Left ventricle myocardium inferior (tissue), 1 donor: ENCODE measurements at places on chromosomes 4 and X. TPM values are rescaled to one million over a fixed set of nuclear protein-coding genes. Genes with fewer than 3 reads are reported as not detected.

CT45A6 gene
- not detected for total RNA-seq

GRCh38 chrX:124736553-124737270, 390.3 kb downstream of the SH2D1A start:
- no peaks in the 10 kb centered on the region for H3K27me3 ChIP-seq
- no peak overlapping the region for H3K4me3 ChIP-seq
- DNase-seq, result no peak
- no peaks in the 10 kb centered on the region for H3K36me3 ChIP-seq

- H3K36me3 ChIP-seq, result no peaks in the 10 kb centered on the region
- no peak overlapping the region for H3K4me3 ChIP-seq
- H3K4me1 ChIP-seq, result peaks cover 13% of the 10 kb centered on the region
- DNase-seq, result no peak
Measured at GRCh38 chrX:38214551-38215531, 5.8 kb downstream of the SRPX start.

DNA sequence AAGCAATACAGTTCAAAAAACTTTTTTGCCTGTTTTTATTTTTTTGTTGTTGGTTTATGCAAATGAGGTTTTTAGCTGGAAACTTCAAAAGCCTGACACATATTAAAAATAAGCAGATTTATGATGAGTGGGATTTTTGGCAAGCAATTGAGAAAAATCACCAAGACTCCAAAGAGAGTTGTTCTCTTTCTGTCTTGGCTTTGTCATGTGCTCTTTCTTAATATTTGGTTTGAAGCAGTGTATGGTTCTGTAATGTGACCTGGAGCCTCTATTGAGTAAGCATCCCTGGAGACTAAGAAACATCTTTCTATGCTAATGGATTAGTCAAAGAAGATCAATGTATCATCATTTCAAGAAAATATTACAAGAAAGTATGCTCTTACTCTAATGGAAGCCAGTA, 11.7 kb downstream of the TRIM2 start:
- no peak overlapping the region for H3K4me3 ChIP-seq
- H3K27ac ChIP-seq, result no peak overlapping the region
- no peak for DNase-seq
- H3K27me3 ChIP-seq, result no peaks in the 10 kb centered on the region
- H3K36me3 ChIP-seq, result no peaks in the 10 kb centered on the region

- H3K4me1 ChIP-seq, result peaks cover 89% of the 10 kb centered on the region
- H3K27me3 ChIP-seq, result no peaks in the 10 kb centered on the region
- no peak overlapping the region for H3K4me3 ChIP-seq
- H3K27ac ChIP-seq, result no peak overlapping the region
- no peak for DNase-seq
- peaks cover 14% of the 10 kb centered on the region for H3K36me3 ChIP-seq
Measured at GRCh38 chrX:24169211-24169610, 19.7 kb downstream of the ZFX start.

GRCh38 chrX:38699121-38699520, 102.1 kb upstream of the MID1IP1 start:
- H3K4me3 ChIP-seq, result no peak overlapping the region
- no peaks in the 10 kb centered on the region for H3K4me1 ChIP-seq
- H3K36me3 ChIP-seq, result no peaks in the 10 kb centered on the region
- H3K27me3 ChIP-seq, result no peaks in the 10 kb centered on the region
- no peak overlapping the region for H3K27ac ChIP-seq

GRCh38 chrX:155951237-155951789, 46.2 kb upstream of the IL9R start:
- no peaks in the 10 kb centered on the region for H3K36me3 ChIP-seq
- no peaks in the 10 kb centered on the region for H3K4me1 ChIP-seq
- H3K27ac ChIP-seq, result no peak overlapping the region
- no peak for DNase-seq
- no peaks in the 10 kb centered on the region for H3K27me3 ChIP-seq
- H3K4me3 ChIP-seq, result no peak overlapping the region

DNA sequence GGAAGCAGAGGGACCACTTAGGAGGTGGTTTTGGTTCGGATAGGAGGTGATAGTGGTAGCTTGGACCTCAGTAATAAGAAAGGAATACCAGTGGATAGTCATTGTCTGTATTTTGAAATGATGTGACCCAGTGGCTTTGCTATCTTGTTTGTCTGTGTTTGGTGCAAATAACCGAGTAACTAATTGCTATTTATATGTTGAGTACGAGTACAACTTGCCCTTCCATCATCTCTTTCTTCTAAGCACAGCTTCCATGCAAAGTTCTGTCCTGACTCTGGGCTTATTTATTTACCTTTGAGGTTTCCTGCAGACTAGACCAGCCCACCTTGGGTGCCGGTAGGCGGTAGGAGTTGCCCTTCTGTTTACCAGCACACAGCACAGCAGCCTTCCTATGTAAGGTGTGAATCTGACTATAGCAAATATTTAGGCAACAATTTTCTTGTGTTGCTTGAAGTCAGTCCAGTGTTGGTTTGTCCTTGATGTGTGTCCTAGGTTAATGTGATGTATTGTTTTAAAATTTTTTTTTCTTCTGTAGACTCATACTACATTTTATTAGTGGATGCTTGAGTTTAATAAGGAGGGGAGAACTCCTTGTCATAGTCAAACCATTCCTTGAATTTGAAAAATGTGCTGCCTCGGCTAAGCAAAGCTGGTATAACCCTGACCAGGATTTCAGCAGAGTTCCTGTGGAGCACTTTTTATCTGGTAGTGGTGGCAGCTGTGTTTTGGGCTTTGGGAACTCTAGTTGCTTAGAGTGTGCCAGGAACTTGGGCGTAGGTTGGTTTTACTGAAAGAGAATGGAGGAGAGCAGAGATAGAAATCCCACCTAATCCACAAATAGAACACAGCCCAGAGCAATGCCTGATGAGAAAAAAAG, 21.9 kb downstream of the PTTG2 start:
- no peak for DNase-seq
- peaks cover 81% of the 10 kb centered on the region for H3K4me1 ChIP-seq
- H3K27ac ChIP-seq, result peak overlapping the region; percentile 74
- H3K36me3 ChIP-seq, result no peaks in the 10 kb centered on the region
- peak overlapping the region; percentile 11 for H3K4me3 ChIP-seq
- no peaks in the 10 kb centered on the region for H3K27me3 ChIP-seq
